ENCODE measurements at places on chromosomes 6 and 20. TPM values are rescaled to one million over a fixed set of nuclear protein-coding genes. Genes with fewer than 3 reads are reported as not detected.

SPTLC3 gene
- 10.0 TPM for polyA plus RNA-seq

C20orf204 gene
- polyA plus RNA-seq, result 0.06 TPM

FAM162B gene
- not detected for polyA plus RNA-seq

OR2H1 gene
- not detected for polyA plus RNA-seq

GRCh38 chr6:125154761-125155135, 1.2 kb downstream of the TPD52L1 start:
- no peak for DNase-seq

DNA sequence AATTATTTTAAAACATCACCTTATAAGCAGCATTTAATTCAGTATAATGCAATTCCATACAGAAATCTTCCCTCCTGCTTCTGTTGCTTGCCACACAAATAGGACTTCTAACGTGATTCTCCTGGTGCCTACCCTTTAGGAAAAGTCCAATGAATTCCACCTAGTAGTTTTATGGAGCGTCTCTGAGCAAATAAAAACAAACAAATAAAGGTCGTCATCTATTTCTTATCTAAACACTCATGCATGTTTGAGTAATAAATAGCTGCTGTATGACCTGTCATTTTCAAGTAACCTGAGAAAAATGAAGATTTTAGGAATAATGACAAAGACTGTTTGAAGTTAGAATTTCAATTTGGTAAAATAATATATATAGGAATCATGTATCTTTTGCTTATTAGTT, 102.7 kb downstream of the BMP5 start:
- DNase-seq, result no peak

DNA sequence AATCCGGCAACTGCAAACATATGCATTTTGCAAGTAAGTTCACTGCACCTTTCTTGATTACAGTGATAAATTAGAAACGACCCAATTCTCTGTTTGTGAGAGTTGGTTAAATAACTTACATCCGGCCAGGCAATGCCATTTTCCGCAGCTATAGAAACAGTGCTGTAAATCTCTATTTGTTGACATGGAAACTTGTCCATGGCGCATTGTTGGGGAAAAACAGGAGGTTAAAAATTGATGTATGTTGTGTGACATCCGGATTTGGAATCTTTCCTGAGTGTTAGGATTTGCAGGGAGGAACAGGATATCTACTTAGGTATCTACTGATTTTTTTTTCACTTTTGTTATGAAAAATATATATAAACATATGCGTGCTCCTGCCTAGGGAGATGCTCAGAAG, 66.5 kb downstream of the DLGAP4 start:
- no peak for DNase-seq

DNA sequence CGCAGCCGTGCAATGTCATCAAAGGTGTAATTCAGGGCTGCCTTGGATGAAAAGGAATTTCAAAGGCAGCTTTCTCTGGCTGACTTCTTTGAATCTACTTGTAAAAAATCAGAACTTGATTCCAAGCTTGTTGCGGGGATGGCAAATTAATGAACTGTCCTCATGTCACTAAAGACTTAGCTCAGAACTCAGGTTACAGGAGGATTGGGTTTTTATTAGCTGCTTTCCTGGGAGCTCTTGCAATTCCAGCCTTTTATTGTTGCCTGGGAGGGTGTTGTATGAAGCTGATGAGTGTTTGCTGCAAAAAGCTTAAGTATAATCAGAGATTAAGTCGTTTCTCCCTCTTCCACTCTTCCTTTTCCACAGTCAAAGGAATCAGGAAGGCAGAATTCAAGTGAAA, 113.0 kb upstream of the CDH4 start:
- DNase-seq, result no peak

- DNase-seq, result no peak
Observed at GRCh38 chr20:38216746-38217595, 43.6 kb downstream of the KIAA1755 start.

DNA sequence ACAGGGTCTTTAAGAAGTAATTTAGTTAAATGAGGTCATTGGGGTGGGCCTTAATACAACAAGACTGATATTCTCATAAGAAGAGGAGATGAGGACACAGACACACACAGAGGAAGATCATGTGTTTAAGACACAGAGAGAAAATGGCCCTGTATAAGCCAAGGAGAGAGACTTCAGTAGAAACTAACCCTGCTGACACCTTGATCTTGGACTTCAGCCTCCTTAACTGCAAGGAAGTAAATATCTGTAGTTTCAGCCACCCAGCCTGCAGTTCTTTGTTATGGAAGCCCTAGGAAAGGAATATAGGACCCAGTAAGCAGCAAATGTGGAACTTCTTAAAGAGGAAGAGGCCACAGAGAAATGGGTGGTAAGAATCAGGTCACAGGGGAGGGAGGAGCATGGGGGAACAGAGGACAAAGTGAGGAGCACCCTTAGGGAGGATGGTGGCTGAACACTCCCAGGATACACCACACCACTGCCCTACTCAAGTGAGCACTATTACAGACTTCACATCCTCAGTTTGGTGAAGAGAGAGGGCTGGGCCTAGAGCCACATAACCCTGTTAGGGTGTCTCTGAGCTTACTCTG, 762 bp downstream of the SIRPB1 start:
- no peak for DNase-seq

DNA sequence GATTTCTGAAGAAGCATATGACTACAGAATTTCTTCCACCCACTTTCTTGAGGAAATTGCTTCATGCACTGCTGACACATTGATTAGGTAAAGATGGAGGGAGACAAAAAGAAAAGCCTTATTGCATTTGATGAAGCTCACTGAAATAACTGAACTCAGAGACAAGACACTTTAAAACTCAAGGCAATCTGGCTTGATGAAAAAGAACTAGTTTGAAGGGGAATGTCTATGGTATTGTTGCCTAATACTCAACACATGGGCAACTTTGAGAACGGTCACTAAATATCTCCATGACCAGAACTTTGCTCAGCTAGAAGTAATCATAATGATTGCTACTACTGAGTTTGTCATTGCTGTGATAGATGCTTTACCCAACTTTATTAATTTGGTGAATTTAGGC, 38.1 kb downstream of the HTR1B start:
- DNase-seq, result no peak

DNA sequence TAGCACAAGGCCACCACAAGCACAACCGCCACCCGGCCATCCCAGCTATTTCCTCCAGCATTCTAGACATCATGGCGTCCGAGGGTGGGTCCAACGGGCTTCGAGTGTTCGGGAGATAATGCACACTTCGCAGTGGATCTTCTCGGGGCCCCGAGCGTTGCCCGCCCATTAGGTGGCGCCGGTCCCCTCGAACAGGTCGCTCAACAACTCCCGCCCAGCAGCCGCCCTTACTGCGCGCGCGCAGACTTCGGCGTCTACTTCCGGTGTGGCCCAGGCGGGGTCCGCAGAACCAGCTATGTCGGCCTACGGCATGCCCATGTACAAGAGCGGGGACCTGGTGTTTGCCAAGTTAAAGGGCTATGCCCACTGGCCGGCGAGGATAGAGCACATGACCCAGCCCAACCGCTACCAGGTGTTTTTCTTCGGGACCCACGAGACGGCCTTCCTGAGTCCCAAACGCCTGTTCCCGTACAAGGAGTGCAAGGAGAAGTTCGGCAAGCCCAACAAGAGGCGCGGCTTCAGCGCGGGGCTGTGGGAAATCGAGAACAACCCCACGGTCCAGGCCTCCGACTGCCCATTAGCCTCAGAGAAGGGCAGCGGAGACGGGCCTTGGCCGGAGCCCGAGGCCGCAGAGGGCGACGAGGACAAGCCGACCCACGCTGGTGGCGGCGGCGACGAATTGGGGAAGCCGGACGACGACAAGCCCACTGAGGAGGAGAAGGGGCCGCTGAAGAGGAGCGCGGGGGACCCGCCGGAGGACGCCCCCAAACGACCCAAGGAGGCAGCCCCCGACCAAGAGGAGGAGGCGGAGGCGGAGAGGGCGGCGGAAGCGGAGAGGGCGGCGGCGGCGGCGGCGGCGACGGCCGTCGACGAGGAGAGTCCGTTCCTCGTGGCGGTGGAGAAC, at the start of gene HDGFL1:
Gene HDGFL1 (plus strand): TSS at position 286 of the 904 bp plus-strand sequence. CDS start 10 bp downstream, at position 296.
- no peak for DNase-seq
